ENCODE measurements at places on chromosomes 16 and 17.

GRCh38 chr17:19384723-19385391 lies 2.1 kb downstream of the MFAP4 start:
- peak; percentile 55 for DNase-seq

DNA sequence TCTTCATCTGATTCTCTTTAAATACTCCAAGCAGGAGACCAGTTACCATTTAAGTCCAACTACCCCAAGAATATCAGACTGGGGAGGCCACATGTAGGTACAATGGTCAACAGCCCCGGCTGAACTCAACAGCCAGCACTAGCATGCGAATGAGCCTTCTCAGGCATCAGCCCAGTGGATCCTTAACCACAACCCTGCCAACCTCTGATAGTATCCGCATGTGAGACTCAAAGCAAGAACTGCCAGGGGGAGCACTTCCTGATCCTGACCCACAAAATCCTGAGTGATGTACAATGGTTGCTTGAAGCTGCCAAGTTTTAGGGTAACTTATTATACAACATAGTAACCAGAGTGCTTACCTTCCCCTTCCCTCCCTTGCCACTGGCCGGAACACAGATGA lies 4.0 kb downstream of the PYY start:
- DNase-seq: peak; percentile 28

DNA sequence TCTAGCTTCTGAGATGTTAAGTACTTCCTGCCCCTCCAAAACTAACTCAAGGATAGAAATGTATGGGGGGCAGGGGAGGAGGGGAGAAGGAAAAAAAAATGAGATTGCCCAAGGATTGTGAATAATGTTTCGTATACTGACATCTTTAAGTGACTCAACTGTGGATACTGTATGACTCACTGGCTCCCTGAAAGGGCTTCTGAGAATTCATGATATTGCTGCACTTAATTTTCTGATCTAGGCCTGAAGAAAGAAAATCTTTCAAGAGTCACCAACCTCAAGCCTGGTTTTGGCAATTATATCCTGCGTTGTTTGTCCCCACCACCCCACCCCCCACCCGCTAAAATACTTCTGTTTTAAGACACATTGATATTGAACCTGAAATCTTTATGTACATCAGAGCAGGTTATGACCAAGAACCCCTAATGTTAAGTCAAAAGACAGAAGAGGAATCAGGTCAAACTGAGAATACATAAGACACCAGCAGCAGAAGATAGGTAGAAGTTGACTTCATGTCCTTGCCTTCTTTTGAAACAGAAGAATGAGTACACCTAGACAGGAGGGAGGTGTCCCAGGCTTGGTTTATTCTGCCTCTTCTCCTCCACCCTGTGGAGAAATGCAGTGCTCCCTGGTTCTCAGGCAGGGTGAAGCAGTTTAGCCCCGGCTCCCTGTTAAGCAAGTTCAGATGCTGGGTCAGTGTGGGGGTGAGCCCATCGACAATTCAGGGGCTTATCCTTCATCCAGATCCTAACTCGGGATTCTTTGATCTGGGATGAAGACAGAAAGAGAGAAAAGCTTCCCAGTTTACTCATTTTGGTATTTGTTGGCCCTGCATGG lies 3.3 kb upstream of the FBXL20 start:
- DNase-seq: no peak

DNA sequence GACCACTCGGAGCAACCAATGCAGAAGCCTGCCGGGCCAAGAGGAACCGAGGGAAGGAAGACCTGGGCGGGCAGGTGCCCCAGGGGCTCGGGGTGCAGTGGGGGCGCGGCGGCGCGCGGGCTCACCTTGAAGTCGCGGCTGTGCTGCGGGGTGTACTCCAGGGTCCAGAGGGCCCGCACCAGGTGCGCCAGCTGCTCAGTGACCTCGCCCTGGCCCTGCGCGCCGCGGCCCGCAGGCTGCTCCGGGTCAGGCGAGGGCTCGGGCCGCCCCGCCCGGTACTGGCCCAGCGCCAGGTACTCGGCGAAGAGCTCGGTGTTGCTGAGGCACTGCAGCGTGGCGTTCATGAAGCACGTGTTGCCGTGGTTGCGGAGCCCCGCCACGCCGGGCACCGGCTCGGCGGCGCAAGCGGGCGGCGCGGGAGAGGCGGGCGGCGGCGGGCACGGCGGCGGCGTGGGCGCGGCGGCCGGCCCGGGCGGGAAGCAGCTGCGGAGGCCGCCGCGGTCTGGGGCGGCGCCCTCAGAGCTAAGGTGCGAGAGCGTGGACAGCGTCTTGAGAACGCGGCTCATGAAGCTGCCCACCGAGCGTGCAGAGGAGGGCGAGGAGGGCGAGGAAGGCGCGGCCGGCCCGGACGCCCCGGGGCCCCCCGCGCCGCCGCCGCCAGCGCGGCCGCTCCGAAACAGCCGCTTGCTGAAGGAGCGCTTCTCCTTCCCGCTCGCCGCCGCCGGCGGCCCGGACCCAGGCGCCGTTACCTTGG lies 562 bp downstream of the USP31 start:
- DNase-seq: peak; percentile 38

- no peak for DNase-seq
Measured at GRCh38 chr17:56057869-56058268, 95.4 kb upstream of the ANKFN1 start.

DNA sequence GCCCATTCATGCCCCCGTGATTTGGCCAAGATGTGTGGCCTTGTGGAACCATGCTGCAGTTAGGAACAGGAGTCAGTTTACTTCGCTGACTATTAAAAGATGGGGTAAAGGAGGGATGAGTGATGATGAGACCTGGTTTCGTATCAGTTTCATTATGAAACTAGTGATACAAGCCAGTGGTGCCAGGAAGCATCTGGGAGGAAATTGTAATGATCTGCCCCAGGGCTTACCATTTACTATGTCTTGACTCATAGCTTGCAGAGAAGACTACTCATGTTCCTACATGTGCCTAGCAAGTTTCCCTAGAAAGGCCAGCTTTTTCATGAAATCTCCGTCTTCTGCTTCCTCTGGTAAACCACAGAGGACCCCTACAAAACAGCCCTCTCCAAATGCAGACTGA lies 23.2 kb downstream of the CDH3 start:
- DNase-seq: peak; percentile 63

- peak; percentile 72 for DNase-seq
Measured at GRCh38 chr17:63433746-63434591, 12.1 kb downstream of the CYB561 start.

- DNase-seq: no peak
Measured at GRCh38 chr17:19378416-19379360, at the start of gene MAPK7. TSS of gene MAPK7 (plus strand) at chr17:19378498. CDS start at chr17:19378901, 403 bp downstream.

DNA sequence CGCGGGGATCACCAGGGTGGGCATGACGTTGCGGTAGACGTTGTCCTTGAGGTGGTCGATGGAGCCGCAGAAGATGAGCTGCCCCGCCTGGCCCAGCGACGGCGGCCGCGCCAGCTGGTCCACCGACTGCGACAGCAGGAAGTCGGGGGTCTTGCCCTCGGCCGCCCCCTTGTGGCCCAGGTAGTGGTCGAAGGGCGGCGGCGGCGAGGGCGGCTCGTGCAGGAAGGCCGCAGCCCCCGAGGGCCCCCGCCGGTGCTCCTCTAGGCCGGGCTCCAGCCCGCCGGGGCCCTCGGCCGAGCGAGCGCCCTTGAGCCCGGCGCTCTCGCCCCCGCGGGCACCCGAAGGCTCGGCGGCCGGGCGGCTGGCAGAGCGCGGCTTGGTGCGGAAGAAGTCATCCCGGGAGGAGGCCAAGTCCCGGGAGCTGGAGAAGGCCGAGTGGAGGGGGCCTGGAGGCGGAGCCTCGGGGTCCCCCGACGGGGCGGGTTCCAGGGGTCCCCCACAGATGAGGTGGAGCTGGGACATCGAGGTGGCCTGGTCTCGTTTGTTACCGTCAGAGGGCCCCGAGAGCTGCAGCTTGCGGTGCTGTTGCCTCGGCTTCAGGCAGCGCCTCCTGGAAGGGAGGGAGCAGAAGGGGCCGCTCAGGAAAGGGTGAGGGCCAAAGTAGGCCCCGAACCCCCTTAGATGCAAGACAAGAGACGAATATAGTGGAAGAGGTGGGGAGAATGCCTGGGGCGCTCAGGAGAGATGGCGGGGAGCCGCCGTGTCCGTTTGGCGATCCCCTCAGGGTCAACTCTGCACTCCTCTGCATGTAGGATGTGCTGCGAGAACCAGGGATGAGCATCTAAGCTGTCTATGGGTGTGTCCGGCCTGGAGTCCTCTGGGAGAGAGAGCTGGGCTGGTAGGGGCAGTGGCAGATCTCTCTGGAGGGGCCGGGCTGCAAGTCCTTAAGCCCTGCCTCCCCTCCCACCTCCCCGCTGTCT lies 8.8 kb downstream of the FAM171A2 start:
- no peak for DNase-seq

GRCh38 chr17:78970834-78971755 lies 8.6 kb downstream of the LGALS3BP start:
- peak; percentile 82 for DNase-seq

DNA sequence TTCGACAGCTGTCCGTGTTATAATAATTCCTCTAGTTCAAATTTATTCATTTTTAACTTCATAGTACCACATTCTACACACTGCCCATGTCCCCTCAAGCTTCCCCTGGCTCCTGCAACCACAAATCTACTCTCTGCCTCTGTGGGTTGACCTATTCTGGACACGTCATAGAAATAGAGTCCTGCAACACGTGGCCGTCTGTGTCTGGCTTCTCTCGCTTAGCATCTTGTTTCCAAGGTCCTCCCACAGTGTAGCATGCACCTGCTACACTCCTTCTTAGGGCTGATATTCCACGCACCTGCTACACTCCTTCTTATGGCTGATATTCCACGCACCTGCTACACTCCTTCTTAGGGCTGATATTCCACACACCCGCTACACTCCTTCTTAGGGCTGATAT lies 16.5 kb downstream of the SCGB1C2 start:
- DNase-seq: no peak

GRCh38 chr17:44559634-44560554 lies 2.6 kb downstream of the FZD2 start:
- DNase-seq: no peak

DNA sequence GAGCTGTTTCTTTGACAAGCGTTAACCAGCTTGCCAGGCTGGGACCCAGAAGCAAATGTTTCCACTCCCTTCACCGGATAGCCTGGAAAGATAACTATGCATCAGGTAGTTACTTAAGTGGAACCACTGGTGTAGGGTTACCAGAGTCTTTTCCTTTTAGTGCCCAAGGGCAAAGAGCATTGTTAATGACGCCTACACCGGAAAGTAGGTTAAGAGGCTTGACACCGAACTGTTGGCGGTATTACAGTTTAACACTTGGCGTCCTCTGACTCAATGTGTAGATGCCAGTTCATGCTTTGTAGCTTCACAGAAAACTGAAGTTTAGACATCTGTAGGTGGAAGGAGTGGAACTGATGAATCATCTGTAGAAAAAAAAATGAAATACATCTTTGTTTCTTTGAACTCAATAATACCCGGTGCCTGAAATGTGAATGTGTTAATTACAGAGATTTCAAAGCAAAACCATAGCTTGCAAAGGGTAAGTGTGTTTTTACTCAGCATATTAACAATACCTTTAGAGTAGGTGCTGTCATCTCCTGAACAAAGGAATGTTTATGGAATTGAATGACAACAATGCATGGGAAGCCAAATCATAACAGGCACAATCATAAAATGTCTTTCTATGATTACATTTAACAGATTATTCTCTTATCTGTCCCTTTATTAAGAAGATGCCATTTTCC lies 426.7 kb upstream of the SALL1 start:
- DNase-seq: no peak

- DNase-seq: no peak
Measured at GRCh38 chr17:34364751-34365150, 1.7 kb upstream of the CCL1 start.

GRCh38 chr16:1425616-1426370 lies 5.1 kb upstream of the PERCC1 start:
- DNase-seq: no peak

DNA sequence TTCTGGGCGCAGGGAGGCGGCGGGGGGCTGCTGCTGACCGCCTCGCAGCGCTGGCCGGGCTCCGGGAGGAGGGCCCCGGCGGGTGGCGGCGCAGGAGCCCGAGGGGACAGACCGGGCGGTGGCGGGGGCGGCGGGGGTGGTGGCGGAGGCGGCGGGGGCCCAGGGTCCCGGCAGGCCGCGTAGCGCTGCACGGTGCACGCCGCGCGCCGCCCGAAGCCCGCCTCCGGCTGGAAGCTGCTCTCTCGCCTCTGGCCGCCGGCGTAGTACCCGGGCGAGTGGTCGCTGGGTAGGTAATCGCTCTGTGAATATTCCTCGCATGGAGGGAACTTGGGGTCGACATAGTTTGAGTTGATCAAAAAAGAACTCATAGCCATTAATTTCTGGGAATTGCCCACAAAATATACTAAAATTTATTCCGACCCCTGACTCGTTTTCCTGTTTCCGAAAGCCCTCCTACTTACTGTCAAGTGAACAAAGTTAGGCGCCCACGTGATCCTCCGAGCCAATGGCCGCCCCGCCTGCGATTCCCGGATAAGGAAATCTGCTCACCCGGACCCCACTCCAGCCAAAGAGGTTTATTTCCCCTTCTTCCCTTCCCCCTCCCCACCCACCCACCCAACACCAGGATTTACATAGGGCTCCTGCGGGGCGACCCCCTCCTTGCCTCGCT lies at the start of gene HOXB4:
HOXB4 (minus strand) TSS at position 405 of the 670 bp plus-strand sequence; CDS start at position 374, 31 bp downstream.
- DNase-seq: peak; percentile 85

DNA sequence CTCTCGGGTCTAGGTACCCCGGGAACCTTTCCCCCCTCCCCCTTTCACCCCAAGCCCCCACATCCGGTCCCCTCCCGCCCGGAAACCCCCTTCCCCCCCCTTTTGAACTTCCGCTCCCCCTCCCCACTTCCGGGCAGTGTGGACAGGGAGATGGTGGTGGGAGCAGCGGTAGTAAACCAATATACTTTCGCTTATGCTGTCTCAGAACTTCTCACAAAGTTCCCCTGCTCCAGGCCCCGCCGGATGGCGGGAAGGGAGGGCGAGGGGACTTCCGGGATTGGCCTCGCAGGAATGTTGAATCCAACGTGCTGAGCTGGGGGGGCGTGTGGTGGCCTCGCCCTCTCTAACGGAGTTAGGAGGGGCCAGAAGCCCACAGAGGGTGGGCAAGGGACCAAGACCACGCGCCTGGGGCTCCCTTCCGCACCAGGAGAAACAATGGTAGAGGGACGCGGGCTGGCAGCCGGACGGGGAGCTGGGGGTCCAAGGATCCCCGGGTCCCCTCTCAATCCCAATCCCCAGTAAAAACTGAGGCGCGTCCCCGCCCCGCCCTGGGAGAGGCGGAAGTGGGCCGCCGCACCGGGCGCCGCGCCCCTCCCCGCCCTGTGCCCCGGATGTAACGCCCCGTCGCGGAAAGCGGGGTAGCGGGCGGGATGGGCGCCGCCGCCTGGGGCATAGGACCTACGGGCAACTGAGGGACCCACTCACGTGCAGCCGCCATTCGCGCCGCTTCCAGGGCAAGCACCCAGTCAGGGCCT lies 742 bp downstream of the PFN1 start:
- peak; percentile 58 for DNase-seq

- DNase-seq: no peak
Measured at GRCh38 chr16:67685388-67686112, 18.9 kb downstream of the C16orf86 start.
